Lung microvascular endothelial cell (primary cell): ENCODE measurements at places on chromosomes 7 and 10.

DNA sequence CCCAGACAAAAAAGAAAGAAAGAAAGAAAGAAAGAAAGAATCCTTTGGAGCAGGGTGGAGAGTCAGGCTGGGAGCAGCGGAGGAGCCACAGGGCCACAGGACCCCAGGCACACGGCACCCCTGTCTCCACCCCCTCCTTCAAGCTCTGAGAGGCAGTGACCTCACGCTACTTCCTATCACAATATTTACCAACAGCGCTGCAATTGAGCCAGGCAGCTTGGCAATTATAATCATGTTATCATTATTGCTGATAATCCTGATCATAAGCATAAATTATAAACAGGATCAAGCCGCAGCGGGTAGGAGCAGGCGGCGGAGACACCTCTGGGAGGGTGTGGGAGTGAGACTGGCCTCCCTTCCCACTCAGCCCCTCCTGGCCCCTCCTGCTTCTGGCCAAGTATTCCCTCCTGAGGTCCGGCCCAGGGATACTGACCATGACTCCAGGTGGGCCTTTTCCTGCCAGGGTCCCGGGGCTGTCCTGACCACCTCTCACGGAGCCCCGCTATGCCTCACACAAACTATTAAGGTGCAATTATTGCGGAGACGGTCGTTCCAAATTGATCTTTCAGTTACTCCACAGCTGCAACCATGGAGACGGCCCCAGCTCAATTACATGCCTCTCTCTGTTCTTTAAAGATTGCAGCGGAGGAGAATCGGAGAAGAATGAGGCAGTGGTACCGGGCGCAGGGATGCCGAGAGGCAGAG is 10.0 kb upstream of the GTF2IRD1 start:
- no peak for DNase-seq

DNA sequence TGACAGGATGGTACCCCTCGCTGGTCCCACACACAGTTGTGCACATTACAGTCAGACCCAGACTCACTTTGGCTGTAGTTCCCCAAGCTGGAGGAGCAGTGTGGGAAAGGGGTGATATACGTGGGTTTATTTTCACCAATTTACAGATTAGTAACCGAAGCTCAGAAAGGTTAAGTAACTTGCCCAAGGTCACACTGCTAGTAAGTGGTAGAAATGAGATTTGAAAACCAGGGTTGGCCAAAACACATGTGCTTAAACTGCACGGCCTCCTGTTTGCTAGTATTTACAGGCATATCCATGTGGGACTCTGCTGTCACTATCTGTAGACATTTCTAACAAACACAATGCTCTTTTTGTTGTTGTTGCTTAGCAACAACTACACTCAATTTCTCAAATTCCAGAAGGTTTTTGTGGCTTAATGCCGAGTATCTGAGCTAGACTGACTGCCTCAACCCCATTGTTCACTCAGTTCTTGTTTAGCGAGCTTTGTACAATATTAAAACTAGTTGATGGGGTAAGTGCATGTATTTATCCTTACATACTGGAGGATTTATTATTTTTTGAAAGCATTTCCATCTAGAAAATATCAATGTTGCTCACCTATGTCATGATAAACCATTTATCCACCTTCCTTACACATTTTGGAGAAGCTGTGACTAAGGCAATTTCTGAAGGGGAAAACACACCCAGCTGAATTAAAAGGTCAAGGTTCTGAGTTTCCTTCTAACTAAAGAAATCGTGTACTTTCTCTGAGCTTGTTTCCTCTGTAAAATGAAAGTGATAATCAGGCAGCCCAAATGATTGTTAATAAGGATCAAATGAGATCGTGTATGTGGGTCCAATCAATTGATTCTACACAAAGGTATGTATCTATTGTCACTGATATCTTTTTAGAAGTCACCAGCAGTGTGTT is 5.3 kb upstream of the TMEM139 start:
- peak; percentile 85 for DNase-seq

DNA sequence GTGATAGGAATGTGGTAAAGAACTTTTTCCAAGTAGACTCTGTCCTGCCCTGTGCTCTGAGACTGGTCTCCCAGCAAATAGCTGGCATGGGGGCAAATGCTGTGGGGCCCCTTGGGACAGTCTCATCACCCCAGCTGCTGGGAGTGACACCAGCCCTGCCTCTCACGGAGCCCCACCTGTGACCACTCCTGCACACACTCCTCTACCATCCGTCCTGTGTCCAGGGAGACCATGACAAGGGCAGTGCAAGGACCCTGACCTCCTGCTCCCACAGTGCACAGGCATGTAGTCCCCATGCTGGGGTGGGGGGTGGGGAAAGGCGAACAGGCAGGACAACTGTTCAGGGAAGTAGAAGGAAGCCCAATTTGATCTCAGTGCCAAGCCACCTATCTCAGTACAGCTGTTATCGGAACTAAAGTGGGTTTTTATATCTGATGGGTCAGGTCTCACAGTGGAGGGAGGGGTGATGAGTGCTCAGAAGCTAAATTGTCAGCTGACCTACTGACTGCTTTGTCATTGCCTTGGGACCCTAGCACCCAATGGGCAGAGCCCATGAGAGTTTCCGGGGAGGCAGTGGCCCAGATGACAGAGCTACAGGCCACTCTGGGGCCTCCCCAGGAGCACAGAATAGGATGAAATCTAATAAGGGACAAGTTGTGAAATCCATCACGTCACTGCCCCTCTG is 24.5 kb downstream of the VSTM4 start:
- DNase-seq, result no peak

- no peak for DNase-seq
These were observed 44.4 kb upstream of the SLF2 start for GRCh38 chr10:100868382-100868781.

DNA sequence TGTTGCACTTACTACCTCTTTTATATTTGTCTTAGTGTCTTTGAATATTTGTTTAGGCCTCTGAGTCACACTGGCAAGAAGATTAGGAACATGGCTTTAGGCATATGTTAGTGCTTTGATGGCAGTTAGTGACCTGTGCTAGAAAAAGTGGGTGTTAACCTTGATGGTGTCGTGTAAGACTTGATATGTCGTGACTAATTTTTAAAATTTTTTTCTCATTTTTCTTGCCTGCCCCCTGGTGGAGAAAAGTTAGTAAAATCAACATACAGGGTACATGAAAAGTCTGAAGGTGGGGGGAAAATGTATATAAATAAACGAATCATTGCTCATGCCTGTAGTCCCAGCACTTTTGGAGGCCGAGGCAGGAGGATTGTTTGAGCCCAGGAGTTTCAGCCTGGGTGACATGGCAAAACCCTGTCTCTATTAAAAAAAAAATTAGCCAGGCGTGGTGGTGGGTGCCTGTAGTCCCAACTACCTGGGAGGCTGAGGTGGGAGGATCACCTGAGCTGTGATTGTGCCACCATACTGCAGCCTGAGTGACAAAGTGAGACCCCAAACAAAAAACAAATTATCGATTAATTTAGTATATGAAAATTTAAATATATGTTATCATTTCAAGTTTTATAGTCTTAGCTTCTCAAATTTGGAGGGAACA is 44.6 kb downstream of the TAX1BP1 start:
- DNase-seq, result peak; percentile 60

DNA sequence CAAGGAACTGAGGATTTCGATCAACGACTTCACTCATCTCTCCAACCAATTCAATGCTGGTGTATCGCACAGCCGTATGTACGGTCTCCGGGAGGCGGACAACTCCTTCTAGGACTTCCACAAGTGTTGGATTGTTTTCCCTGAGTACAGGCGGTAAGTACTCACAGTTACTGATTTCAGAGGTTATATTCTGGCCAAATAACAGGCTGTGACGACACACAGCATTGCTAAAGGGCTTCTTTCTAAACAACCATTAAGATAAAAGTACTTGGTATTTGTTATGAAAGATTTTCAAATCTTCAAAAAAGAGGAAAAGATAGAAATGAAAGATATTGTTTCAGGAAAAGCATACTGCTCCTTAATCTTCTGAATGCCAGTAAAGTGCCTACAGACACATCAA is 52.2 kb downstream of the IRF5 start:
- DNase-seq, result no peak

- DNase-seq, result no peak
These were observed 38.6 kb upstream of the ACSL5 start for GRCh38 chr10:112335111-112335867.

DNA sequence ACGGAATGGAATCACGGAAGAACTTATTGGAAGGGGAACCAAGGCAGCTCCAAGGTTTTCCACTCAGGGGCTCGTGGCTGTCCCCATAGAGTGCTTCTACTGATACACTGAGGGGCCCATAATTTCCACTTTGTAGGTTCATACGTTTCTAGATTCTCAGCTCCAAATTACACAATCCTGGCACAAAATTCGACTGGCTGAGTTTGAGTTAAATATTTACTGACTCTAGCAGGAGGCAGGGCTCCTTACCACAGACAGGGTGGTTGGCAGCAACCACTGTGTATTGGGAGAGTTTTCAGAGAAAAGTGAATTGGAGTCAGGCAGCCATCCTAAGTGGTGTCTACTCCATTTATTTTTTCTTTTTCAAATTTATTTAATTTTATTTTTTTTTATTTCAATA is 55.4 kb upstream of the SEC61G start:
- DNase-seq, result no peak

- DNase-seq, result peak; percentile 75
These were observed 15.0 kb upstream of the PCBD1 start for GRCh38 chr10:70903262-70903921.

GRCh38 chr7:33107136-33108066 is 1.8 kb downstream of the RP9 start:
- peak; percentile 61 for DNase-seq

- DNase-seq, result no peak
These were observed 129.4 kb downstream of the PLPP4 start for GRCh38 chr10:120586471-120586872.

- DNase-seq, result no peak
These were observed 69.6 kb downstream of the EMX2 start for GRCh38 chr10:117612113-117612512.

- DNase-seq, result no peak
These were observed 5.4 kb downstream of the FERD3L start for GRCh38 chr7:19139706-19140327.

DNA sequence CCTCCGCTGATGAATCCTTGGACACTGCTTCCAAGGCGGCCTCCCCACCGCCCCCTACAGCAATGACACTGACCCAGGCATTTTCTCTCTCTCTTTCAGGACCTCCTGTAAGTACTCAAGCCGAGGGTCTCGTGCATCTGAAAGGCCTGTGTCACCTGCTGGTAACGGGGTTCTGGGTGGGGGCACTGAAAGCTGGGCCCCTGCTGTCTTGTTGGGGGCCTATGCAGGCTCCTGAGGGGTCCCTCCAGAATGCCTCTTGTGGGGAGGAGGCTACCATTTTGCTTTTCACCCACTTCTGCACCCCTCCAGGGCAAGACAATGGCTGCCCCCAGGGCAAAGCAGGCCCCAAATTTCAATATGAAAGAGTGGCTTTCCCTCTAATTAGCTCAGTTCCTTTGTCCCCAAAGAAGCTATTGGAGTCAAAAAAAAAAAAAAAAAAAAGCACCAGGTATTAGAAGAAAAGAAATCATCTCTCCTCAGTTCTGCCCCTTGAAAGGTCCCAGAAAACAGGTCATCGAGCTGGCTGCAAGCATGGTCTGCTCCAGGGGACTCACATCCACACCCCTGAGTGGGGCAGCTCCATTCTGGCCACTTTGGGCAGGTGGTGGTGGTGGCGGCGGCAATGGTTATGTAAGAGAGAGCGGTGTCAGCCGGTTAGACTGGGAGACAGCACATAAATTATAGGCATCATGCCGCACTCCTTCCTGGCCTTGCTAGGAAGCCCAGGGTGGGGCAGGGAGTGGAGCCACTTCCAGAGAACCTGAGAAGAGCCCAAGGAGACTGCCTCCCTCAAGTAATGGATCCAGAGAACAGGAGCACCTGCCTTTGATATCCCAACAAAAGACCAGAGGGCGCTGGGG is 66.2 kb downstream of the COL13A1 start:
- no peak for DNase-seq

DNA sequence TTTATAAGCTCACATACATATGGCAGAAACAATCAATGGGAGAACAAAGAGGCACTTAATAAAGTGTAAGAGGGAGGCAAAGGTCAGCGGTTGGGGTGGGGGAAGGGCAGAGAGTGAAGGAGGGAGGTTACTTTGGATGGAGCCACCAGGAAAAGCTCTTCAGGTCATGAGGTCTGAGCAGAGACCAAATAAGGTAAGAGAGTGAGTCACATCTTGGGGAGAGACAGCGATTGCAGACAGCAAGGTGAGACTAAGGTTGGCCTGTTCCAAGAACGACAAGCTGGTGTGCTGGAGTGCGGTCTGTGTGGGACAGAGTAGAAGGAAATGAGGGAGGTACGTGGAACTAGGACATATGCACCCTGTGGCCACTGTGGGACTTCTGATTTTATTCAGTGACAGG is 74.3 kb upstream of the TOMM7 start:
- no peak for DNase-seq

- no peak for DNase-seq
These were observed 29.3 kb upstream of the HECTD2 start for GRCh38 chr10:91380873-91381256.

- DNase-seq, result no peak
These were observed 788 bp upstream of the CACNA2D1 start for GRCh38 chr7:82444220-82444909.

GRCh38 chr7:144805627-144806239 is 30.1 kb downstream of the TPK1 start:
- no peak for DNase-seq

- peak; percentile 93 for DNase-seq
These were observed 102.1 kb upstream of the MDFIC start for GRCh38 chr7:114819616-114820362.

GRCh38 chr10:124052561-124052960 is 40.8 kb downstream of the CHST15 start:
- DNase-seq, result no peak

GRCh38 chr10:85623758-85624157 is 742.8 kb downstream of the GRID1 start:
- no peak for DNase-seq

DNA sequence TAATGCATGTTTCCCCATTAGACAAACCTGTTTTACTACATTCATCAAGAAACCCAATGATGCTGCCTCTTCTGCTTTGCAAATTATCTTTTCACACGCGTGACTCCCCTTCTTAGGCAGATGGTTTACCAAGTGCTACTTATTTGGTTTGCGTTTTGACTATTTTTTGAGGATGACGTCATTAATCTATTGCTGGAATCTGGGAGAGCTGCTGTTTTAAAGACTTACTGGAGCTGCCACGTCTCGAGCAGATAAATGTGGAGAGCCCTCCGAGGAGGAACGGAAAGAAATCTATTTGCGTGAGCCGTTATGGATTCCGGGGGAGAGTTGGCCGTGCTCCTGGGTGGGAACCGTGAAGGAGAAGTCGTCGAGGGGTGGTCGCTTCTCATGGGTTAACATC is 19.7 kb downstream of the INSYN2A start:
- no peak for DNase-seq

DNA sequence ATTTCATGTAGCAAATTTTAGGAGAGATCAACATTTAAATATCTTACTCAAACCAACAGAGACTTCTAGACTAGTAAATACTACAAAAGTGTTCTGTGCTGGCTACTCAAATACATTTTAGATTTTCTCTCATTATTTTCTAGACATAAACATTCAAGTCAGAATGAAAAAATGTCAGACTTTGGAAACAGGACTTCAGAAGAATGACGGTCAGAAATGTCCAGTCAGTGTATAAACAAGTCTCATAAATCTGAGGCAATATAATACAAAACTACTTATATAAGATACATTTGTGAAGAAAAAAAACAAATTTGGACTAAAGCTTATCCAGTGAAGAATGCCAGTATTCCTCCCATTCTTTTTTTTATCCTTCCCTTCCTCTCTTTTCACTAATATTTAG is 25.9 kb downstream of the RNLS start:
- no peak for DNase-seq

GRCh38 chr10:37872955-37873354 is 15.5 kb upstream of the ZNF248 start:
- DNase-seq, result no peak

GRCh38 chr10:12690525-12691126 is 310.9 kb downstream of the CCDC3 start:
- DNase-seq, result no peak
